ENCODE measurements at places on chromosomes 5 and 9. TPM values are rescaled to one million over a fixed set of nuclear protein-coding genes. Genes with fewer than 3 reads are reported as not detected.

ZNF484 gene
- total RNA-seq: 15.4 TPM

CDH10 gene
- total RNA-seq: under 0.01 TPM

PCDHGB2 gene
- total RNA-seq: 4.6 TPM

SLC2A6 gene
- total RNA-seq: 5.6 TPM

TAF11L13 gene
- not detected for total RNA-seq

FGF10 gene
- total RNA-seq: 110 TPM

AK8 gene
- total RNA-seq: 0.26 TPM

ADAMTS2 gene
- total RNA-seq: 27.0 TPM

TGFBI gene
- 270 TPM for total RNA-seq

WNT8A gene
- not detected for total RNA-seq

HTR1A gene
- total RNA-seq: not detected

LHX6 gene
- not detected for total RNA-seq

DNA sequence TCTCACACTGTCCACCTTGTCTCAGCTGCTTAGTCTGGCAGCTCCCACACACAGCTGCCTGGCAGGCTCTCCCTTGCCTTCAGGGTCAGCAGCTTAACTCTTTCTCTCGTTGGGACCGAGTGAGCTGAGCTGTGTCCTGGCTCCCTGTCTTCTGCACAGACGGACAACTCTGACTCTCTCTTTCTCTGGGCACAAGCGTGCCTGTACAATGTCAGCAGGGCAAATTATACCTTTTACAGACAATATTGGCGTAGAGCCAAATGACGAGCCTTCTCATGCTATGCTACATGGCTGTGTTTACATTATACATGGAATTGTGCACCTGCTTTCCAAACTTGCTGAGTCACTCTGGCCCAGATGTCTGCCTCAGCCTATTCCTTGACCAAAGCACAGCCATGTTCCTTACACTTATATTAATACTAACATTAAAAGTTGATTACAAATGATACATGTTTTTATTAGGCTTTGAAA is 188.6 kb downstream of the CYLC2 start:
- no peak for DNase-seq

DNA sequence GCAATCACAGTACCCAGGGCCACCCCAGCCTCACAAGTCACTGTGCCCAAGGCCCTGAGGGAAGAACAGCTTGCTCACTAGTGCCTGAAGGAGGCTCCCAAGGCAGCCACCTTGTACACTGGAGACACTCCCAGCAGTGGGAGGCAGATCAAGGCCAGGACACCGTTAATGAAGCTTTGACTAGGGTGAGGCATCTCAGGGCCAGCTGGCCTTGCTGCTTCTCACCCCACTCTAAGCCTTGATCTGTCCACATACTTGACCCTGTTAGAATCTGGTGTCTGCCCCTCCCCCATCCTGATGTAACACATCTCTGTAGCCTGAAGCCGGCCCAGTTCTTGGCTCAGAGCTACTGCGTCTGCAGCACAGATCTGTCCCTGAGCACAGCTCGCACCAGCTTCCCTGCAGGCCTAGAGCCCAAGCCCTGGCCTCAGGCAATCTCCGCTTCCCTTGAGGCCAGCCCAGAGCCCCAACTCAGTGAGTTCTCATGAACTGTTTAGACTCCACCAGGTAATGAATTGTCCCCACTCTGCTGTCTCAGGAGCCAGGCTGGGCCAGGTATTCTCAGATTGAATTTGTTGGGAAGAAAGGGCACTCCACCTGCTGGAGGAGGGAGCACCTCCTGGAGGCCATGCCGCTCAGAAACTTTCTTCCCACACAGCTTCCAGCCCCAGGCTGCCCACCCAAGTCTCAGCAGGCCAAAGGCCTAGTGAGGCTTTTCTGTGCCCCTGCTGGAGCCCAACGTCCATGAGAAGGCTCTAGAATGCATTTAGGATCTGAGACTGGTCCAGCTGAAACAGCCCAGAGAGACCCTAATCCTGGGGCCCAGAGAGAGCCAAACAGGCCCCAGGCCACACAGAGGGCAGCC is 13.4 kb upstream of the JADE2 start:
- DNase-seq: peak; percentile 51

DNA sequence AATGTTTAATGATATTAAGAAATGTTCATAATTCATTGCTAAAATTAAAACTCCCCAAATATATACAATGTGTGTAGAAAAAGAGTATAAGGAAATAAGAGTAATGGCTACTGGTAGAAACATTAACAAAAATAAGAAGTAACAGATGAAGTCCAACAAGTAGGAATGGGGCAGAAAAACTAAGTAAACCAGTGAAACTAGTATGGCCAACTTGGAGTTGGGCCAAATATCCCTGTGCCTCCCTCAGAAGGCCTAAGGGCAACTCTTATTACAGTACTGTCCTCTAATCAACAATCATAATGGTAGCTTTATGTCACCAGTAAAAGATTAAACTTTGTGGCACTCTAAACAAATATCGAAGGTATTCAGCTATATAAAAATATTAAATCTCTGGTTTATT is 93.5 kb downstream of the SSBP2 start:
- DNase-seq: no peak

DNA sequence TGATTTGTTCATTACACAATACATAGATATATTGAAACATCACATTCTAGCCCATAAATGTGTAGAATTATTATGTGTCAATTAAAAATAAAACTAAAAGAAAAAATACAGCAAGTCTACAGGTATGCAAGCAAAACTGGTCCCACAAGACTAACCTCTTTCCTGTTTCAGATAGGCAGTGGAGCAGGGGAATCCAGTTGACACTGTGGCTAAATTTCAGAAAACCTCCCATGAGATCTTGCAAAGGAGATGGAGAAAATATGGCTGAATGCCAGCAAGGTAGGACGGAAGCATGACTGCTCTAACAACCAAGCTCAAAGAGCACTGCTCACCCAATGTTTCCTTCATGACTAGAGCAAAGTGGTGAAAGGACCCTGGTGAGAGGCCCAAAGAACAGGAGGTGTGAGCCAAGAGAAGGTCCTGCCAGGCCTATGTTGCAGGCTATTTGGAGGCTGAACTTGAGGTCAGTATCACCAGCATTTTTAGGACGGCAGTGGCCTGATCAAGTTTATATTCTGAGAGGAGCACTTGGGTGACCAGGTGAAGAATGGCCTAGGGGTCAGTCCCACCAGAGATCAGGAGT is 1.1 kb upstream of the SH3TC2 start:
- no peak for DNase-seq

DNA sequence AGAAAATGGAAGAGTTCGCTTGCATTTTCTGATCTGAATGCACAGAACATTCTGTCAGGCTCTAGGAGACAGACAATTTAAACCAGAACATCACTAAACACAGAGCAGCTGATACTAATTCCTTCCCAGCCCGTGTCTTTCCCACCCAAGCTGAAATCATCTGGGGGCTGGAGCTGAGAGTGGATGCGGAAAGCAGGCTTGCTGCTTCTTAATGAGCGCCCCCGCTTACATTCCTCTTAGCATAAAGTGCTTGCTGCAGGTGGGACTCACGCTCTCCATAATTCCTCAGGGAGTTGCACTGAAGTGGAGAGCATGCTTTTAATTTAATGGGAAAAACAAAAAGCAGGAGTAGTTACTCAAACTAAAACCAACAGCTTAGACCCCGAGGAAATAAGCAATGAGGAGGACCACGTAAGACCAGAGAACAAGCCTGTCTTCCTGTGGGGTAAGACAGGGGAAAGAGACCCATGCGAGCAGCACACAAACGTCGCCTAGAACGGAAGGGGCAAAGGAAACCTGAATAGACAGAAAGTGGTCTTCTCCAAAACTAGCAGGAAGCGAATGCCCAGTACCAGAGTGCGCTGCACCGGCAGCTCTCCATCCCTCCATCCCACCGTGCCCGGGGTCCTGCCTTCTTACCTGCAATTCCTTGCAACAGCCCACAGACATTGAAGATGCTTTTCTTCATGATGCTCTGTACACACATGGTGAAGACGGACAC is 139.3 kb downstream of the LHFPL2 start:
- DNase-seq: no peak

- no peak for DNase-seq
These were observed 119.6 kb upstream of the COL5A1 start for GRCh38 chr9:134521817-134522501.

GRCh38 chr9:91677331-91677730 is 253.7 kb upstream of the NFIL3 start:
- peak; percentile 36 for DNase-seq

DNA sequence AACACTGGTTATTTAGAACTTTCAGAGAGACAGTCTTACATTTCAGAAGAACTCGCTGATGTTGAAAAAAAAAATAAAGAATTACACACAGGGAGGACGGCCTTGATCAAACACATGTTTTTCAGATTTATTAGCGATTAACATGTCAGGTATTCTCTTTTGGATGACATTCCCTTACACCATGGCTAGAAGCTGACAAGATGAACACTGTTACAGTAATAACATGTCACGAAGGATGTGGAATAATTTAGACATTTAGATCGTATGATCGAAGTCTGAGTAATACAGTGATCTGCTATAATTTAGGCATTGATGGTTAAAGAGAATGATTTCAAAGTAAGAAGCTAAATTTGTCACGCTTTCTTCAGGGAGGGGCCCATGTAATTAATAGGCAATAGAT is 24.6 kb upstream of the FBXL7 start:
- no peak for DNase-seq

GRCh38 chr5:73411936-73412596 is 36.5 kb downstream of the FOXD1 start:
- peak; percentile 41 for DNase-seq

DNA sequence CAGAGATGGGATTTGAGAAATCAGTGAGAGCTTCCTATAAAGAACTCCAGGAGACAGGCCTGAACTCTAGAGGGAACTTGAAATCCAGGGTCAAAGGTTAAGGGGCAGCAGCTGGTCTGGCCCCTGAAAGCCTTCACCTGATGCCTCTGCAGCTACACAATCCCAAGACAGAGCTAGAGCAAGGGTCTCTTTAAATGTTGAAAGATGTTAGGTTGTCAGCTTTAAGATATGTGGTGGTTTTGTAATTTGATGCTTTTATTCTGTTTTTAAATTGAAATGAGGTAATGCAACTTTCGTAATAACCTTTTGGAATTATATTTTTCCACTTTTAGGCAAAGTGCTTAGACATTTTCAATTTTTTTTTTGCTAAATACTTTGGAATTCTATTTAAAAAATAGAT is 2.4 kb downstream of the SOWAHA start:
- no peak for DNase-seq

DNA sequence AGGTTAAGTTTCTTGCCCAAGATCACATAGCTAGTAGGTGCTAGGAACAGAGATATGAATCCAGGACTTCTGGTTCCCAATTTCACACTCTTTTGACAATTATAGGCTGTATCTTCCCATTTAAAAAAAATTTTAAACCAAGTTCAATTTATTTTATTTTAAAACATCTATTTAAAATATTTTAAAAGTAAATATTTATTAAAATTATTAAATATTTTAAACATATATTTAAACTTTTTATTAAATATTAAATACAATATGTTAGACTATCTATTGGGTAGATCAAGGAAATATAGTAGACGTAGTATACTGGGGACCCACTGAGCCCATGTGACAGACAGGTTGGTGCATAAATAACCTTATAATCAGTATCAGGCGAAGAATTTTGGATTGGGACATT is 54.8 kb downstream of the GLRA1 start:
- DNase-seq: no peak

GRCh38 chr9:114229295-114229694 is 74.0 kb downstream of the COL27A1 start:
- DNase-seq: no peak

- DNase-seq: no peak
These were observed 808.9 kb downstream of the CDH12 start for GRCh38 chr5:22044229-22044628.

- no peak for DNase-seq
These were observed 143.7 kb upstream of the SLC30A5 start for GRCh38 chr5:68950125-68950524.

GRCh38 chr5:137152616-137153015 is 346.5 kb downstream of the SPOCK1 start:
- no peak for DNase-seq

GRCh38 chr5:144385597-144385996 is 214.9 kb downstream of the KCTD16 start:
- no peak for DNase-seq

DNA sequence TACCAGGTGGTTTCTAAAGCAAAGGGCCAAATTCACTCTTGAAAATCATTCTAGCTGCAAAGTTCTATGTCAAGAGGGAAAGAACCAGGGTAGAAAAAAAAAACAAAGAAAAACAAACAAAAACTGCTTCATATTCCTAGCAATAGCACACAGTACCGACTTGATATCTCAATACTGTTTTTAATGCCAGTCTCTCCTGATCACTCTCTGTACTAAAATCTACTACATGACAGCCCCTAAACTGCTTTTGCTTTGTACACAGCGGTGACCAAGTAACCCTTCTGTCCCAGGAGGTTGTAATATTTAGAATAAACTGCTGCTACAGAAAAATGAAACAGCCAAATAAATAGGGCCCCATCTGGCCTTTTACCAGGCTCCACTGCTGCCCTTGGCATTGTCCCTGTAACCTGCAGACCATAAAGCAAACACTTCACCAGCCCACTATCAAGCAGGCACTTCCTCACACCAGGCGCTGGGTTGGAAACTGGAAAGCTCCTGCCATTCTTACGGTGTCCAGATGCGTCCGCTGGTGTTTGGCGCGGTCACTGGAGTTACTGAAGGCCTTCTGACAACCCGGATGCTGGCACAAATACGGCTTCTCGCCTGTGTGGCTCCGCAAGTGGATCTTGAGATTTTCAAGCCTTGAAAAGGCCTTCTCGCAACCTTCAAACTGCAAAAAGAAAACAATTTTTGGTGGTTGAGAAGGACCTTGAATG is 363.2 kb downstream of the GLIS3 start:
- DNase-seq: peak; percentile 56

- no peak for DNase-seq
These were observed 39.5 kb upstream of the GOLGA1 start for GRCh38 chr9:124980431-124980830.

DNA sequence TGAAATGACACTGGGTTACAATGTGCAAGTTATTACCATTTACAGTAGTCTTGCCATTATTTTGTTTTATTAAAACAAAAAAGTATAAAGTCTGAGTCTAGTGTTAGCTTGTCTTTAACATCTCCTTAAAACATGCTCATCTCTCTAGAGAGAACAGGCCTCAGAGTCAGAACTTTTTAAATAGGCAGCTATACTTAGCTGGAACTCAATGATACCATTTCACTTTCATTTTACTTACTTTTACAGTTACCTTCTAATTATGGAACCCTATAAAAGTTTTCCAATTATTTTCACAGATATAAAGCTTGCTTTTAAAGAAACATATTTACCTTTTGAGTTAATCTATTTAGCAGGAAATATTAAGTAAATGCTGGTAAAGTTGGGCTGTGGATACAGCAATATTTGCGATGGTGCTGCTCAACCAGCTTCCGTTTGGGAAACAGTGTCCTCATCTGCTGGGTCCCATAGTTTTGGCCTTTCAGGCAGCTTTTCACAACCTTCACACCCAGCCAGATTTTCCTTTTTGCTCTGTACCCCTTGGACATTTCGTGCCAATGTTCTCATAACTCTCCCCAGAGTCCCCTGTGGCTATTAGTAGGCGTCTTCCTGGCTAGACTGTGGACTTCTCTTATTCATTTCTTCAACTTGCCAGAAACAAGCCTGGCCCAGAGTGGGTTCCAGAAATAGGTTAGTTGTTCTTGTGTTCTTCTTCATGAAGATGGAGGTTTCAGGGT is 36.3 kb upstream of the UBTD2 start:
- DNase-seq: no peak

- DNase-seq: no peak
These were observed 154.3 kb upstream of the PITX1 start for GRCh38 chr5:135188233-135188914.

GRCh38 chr5:61637566-61637965 is 305.5 kb downstream of the ZSWIM6 start:
- DNase-seq: no peak
